Stimulated activated CD4-positive, alpha-beta T cell treated with anti-CD3 and anti-CD28 coated beads, Interleukin-1b, Interleukin-23, amount 100 ng/mL, for 1 hour (primary cell): ENCODE measurements at places on chromosomes 7 and 10.

- no peak for DNase-seq
Observed at GRCh38 chr10:58319599-58319998, 15.2 kb upstream of the UBE2D1 start.

DNA sequence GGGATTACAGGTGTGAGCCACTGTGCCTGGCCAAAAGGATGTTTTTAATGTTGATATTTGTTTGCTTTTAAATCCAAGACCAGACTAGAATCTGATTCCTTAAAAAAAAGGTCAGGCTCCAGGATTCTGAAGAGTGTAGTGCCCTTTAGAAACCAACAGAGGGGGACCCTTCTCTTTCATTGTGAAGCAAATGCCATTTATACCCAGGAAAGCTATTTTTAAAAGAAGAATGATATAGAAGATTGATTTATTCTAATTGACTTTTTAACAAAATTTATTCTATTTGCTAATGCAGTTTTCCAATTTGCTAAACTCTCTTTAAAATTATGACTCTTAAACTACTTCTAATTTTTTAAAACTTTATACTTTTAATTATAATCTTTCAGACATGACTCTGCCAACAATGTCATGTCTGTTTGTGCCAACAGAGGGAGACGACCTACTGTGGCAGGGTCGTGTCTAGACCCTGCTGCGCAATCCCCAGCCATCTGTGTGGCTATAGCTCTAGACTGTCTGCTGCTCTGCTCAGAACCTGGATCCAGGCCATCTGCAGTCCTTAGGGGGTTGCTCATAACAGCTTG is 201.0 kb upstream of the IMMP2L start:
- DNase-seq = no peak

GRCh38 chr10:89278900-89279392 is 22.9 kb upstream of the IFIT2 start:
- DNase-seq = no peak

DNA sequence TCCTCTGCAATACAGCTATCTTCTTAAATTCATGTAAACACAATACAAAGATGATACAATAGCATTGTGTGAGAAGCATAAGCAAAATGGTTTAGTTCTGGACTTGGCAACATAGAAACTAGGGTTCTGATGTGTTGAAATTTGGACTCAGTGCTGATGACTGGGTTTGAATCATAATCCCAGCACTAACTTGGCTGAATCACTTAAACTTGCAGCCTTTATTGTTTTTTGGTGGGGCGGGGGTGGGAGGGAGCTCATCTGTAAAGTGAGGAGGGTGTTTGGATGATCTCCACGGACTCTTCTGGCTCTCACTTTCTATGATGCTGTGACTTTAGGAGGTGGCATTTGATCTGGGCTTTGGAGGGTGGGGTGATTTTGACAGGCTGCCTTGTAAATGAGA is 158.2 kb downstream of the WNT2 start:
- DNase-seq = no peak

- DNase-seq = no peak
Observed at GRCh38 chr10:57579926-57580325, 687.8 kb downstream of the IPMK start.

- DNase-seq = no peak
Observed at GRCh38 chr10:102677331-102678067, 33.2 kb downstream of the TRIM8 start.

DNA sequence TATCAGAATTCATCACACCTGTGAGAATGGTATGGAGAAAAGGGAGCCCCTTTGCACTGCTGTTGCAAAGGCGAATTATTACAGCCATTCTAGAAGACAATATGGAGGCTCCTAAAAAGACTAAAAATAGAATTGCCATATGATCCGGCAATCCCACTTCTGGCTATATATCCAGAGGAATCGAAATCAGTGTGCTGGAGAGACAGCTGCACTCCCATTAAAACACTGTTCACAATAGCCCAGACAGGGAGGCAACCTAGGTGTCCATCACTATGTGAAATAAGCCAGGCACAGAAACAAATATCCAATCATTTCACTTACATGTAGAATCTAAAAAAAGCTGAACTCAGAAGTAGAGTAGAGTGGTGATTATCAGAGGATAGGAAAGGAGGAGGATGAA is 26.0 kb upstream of the GJD4 start:
- no peak for DNase-seq

- no peak for DNase-seq
Observed at GRCh38 chr10:48839809-48840679, 99.6 kb downstream of the LRRC18 start.

- no peak for DNase-seq
Observed at GRCh38 chr10:34612446-34612845, 202.7 kb downstream of the PARD3 start.

GRCh38 chr7:16730937-16731336 is 22.6 kb upstream of the TSPAN13 start:
- no peak for DNase-seq

GRCh38 chr7:50867034-50867356 is 84.3 kb upstream of the GRB10 start:
- no peak for DNase-seq

DNA sequence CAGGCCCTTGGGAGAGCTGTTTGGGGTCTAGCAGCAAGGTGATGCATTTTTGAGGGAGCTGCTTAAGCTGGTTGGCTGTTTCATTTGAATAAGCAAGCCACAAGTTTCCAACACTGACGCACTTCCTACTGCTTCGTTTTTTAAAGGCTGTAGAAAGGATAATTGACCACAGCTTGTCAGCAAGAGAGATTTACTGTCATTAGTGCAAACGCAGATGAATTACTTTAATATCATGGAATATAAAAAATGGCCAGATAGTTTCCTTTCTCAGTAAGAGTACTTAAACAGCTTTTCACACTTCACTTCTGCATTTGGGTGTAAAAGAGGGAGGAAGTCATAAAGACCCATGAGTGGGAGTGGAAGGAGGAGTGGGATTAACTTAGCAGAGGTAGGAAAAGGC is 61.5 kb downstream of the FZD1 start:
- DNase-seq = no peak

GRCh38 chr10:73827346-73828089 is 16.1 kb upstream of the NDST2 start:
- DNase-seq = no peak

DNA sequence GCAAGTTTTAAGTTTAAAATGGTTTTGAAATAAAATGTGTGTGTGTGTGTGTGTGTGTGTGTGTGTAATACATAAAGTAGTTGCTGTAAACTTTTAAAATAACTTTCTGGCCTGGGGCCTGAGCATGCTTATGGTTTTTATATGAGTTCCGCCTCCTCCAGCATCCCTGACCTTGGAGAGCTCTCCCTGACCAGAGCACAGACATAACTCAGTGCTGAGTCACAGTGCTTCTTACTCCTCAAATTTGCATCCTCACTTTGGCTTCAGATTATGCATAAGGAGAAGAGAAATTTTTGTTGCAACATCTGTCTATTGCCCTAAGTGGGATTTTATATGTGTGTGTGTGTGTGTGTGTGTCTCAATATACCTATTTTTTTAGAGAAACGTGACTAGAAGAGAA is 200.8 kb downstream of the ELMO1 start:
- no peak for DNase-seq

DNA sequence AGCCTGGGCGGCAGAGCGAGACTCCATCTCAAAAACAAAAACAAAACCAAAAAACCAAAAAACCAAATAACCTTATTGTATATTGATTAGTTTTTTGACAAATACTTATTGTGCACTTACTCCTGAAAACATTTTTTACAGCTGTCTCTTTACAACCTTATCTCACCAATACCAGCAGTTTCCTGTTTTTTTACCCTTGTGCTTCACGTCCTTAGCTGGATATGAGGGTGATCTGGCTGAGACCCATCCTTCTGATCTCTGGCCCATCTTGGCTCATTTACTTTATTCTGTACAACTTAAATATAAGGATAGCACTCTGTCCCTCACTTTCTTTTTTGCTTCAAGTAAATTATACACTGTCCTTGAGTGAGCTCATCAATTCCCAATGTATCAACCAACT is 104.6 kb upstream of the DNAJB12 start:
- DNase-seq = no peak

GRCh38 chr7:42549866-42550485 is 313.0 kb upstream of the GLI3 start:
- DNase-seq = no peak

GRCh38 chr10:130631142-130632096 is 495.2 kb downstream of the GLRX3 start:
- no peak for DNase-seq

- no peak for DNase-seq
Observed at GRCh38 chr10:120741396-120741795, 109.8 kb upstream of the WDR11 start.

GRCh38 chr10:113093188-113094113 is 143.4 kb downstream of the TCF7L2 start:
- DNase-seq = no peak

DNA sequence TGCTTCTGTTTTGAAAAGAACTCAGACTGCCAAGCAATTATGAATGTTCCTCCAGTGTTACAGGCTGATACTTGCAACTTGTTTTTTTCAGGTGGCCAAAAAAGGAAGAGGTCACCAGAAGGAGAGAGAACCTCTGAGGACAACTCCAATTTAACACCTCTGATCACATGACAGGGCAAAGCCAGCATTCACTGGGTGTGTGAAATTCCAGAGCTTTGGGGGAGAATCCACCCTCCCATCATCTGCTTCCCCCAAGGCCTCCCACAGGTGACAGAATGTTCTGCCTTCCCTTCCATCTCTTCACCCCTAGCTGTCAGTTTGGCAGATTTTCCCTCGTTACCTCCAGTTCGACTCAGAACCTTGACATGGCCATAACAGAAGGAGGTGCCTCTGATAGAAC is 39.1 kb downstream of the GOT1 start:
- no peak for DNase-seq

- no peak for DNase-seq
Observed at GRCh38 chr7:123372368-123372767, 162.0 kb downstream of the IQUB start.

GRCh38 chr7:4738711-4739527 is 36.5 kb upstream of the AP5Z1 start:
- no peak for DNase-seq

DNA sequence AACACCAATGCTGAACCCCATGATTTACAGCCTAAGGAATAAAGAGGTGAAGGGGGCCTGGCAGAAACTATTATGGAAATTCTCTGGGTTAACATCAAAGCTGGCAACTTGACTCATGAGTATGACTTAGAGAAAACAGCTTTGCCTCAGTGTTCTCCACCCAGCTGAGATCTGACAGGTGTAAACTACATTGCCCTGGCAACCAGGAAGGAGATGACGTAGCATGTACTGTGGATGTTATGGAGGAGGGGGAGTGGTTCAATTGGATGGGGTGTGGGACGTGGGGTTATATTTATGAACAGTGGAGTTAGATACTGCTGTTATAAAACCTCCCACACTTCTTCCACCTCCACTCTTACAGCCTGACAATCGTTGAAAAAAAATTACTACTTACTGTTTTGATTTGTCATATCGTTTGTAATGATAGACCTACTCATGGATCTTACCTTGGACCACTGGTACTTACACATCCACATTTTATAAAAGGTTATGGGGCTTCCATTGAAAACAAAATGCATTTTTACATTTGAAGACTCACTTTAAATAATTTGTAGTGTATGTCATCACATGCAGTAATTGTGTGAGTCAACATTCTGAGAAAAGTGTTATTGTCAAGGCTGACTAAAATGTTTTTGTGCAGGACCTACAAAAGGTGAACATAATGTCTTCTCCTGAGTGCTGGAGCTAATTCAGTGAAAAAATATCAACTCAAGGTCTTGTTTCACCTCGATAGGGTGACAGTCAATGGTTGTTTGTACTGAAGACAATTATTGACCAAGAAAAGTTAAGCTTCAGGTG is 6.4 kb downstream of the OR2F1 start:
- DNase-seq = no peak

GRCh38 chr10:89332123-89332633 is 4.4 kb downstream of the IFIT3 start:
- no peak for DNase-seq

- DNase-seq = no peak
Observed at GRCh38 chr10:16828701-16829175, 11.5 kb upstream of the RSU1 start.

- DNase-seq = no peak
Observed at GRCh38 chr10:43069579-43069978, 7.3 kb upstream of the RET start.

DNA sequence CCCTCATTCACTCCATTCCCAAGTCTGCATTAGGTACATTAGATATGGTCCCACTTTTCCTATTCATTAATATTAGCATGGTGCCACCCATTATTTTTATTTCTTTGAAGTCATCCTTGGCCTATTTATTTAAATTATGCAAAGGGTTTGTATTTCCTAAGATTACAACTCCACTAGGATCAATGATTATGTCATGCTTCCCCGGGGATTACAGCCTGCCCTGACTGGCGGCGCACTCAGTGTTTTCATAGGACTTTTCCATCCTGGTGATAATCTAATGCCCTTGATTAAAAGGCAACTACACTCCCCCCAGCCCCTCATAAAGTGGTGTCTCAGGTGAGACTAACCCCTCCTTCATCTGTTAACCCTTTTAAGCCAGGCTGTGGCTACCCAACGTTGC is 187.2 kb downstream of the POU6F2 start:
- no peak for DNase-seq

GRCh38 chr10:107058331-107058730 is 106.2 kb downstream of the SORCS1 start:
- no peak for DNase-seq

GRCh38 chr7:40542982-40543741 is 408.4 kb downstream of the SUGCT start:
- DNase-seq = no peak

DNA sequence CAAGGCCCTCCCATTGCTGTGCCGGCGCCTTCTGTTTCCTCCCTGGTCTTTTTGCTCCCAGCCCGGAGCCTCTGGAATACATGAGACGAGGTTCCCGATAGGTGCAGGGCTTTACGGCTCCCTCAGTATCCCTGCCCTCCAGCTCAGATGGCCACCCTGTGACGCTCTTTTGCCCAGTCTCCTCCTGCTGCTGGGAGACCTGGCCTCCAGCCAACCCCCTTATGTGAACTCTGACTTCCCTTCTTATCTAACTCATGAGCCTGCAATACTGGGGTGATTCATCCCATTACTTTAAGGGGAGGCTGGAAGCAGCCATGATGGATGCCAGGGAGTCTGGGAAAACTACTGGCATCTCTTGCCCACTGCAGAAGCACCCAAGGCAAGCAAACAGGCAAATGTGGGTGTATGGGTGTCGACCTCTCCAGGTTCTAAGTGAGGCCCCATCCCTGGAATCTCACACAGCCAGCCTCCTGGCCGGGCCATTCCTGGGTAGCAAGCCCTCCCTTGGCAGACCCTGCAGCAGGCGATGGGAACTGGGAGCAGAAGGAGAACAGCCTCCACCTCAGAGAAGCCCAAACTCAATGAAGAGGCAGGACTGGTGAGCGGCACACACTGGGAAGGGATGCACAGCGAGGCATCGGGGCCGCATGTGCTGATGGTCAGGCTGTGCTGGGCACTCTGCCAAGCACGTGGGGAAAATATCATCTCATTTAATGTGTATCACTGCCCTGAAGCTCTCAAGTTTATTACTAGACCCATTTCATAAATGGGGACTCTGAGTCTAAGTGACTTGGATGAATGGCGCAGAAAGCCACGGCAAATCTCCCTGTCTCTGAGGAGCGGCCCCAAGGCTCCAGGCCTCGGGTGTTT is 97.5 kb downstream of the FAM53B start:
- DNase-seq = no peak

- DNase-seq = no peak
Observed at GRCh38 chr10:75597773-75598440, 166.5 kb downstream of the LRMDA start.
